ENCODE measurements at places on chromosomes 3 and 15. TPM values are rescaled to one million over a fixed set of nuclear protein-coding genes. Genes with fewer than 3 reads are reported as not detected.

KNG1 gene
- total RNA-seq: not detected

ZPLD1 gene
- total RNA-seq: 0.28 TPM

DLL4 gene
- 0.46 TPM for total RNA-seq

LRRN1 gene
- total RNA-seq: not detected

WNT5A gene
- total RNA-seq: 4.4 TPM

CD86 gene
- not detected for total RNA-seq

AMT gene
- 0.71 TPM for total RNA-seq

ETV5 gene
- 18.5 TPM for total RNA-seq

TRH gene
- total RNA-seq: not detected

RTP3 gene
- not detected for total RNA-seq

TMCO5A gene
- total RNA-seq: not detected

SPG21 gene
- 87.7 TPM for total RNA-seq

CD200R1 gene
- total RNA-seq: not detected

CPN2 gene
- total RNA-seq: not detected

SNRPN gene
- total RNA-seq: 185 TPM

CNTN6 gene
- 0.18 TPM for total RNA-seq

PRKCD gene
- 2.2 TPM for total RNA-seq

HYKK gene
- 2.1 TPM for total RNA-seq

CSTA gene
- total RNA-seq: 8.0 TPM

OR5K2 gene
- not detected for total RNA-seq

PTH1R gene
- total RNA-seq: 0.28 TPM

COL8A1 gene
- total RNA-seq: 185 TPM

PDZRN3 gene
- 77.3 TPM for total RNA-seq

PLA2G4E gene
- total RNA-seq: not detected

FGF12 gene
- total RNA-seq: 0.09 TPM

MRPL3 gene
- total RNA-seq: 97.3 TPM

CCDC51 gene
- 19.2 TPM for total RNA-seq

DLEC1 gene
- total RNA-seq: 0.09 TPM

Data from smooth muscle cell of bladder (primary cell).